ENCODE measurements at places on chromosomes 16 and 17.

DNA sequence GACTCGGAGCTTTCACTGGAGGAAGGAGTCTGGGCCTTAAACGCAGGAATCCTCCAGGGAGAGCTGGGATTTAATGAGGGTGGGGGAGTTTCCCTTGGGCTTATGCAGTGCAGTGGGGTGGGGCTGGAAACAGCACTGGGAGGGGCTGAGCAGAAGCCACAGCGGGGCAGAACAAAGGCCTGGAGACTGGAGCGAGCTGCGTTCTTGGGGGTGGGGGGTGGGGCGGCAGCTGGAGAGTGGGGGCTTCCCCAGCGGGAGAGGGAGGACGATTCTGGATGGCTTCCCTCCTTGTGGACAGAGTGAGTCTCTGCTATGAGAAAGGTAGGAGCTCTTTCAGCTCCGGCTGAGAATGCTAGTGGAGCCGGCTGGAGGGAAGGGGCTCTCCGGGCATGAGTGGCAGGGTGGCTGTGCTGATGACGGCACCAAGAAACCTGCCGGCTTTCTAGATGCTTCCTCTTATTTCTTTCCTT, 406.0 kb downstream of the SEC14L1 start:
- no peak for DNase-seq

- DNase-seq, result no peak
Observed at GRCh38 chr17:21001813-21002221, 41.0 kb downstream of the USP22 start.

DNA sequence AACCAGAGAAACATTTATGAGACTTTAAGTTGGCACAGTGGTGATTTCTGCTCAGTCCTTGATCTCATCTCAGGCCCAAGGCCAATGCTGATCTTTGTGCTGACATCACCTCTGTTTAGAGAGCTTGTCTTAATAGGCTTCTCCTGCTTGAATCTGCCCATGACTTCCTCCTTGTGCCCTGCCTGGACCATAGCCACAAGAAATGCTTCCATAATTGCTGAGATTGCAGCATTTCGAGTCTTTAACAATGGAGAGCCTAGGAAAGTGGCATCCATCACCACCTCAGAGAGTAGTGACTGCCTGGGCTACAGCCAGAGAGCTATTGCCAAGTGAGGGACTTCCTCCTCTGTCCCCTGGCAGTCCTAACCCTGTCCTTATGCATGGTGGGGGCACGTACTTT, 25.1 kb upstream of the MMP2 start:
- DNase-seq, result no peak

DNA sequence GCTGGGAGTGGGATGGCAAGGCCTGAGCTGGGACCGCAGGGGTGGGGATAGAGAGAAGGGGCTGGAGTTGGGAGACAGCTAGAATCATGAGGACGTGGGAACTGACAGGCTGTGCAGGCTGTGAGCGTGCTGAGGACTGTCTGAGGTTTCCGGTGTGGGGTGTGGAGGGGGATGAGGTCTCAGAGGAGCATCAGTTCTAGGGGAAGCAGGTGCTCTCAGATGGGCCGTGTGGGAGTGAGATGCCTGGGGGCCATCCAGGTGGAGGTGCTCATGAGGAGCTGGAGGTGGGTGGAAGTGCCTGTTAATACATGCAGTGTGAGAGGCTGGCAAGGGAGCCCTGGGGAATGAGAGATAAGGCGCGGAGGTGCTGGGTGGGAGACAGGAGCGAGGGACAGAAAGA, 27.2 kb downstream of the HASPIN start:
- no peak for DNase-seq

DNA sequence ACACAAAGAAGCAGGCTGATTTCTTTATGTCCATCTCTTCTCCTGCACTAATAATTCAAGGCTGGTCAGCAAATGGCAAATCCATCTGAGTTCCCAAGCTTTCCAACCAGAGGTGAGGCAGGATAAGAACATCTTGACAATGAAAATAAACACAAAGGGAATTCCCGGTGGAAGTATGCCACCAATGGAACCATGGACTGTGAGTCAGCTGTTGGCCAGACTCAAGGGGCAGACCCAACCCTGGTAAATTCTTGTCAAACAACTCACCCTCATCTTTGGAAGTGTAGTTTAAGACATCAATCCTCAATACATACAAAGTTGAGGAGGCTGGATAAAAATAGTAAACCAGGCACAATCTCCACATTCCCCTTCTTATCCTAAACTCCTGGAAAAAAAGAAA, 74.3 kb upstream of the CES5A start:
- DNase-seq, result no peak

- DNase-seq, result no peak
Observed at GRCh38 chr17:76681222-76682137, 29.3 kb downstream of the MXRA7 start.

DNA sequence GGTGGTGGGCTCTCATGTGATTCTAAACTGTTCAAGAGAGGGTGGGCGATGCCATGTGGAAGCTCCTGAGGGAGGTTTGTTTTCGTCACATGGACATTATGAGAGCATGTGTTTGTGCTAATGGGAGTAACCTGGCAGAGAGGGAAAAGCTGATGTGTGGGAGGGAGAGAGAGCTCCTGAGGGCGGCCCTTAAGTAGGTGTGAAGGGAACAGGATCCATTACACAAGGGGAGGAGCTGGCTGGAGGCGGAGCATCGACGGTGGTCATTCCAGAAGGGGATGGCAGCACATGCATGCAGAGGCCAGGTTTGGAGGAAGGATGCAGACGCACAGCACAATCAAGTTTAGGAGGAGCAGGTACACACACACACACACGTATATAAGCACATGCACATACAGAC, 197.5 kb downstream of the RPTOR start:
- no peak for DNase-seq

- DNase-seq, result no peak
Observed at GRCh38 chr17:43928609-43929008, 13.7 kb downstream of the PPY start.
